ENCODE measurements at places on chromosomes 11 and 22.

DNA sequence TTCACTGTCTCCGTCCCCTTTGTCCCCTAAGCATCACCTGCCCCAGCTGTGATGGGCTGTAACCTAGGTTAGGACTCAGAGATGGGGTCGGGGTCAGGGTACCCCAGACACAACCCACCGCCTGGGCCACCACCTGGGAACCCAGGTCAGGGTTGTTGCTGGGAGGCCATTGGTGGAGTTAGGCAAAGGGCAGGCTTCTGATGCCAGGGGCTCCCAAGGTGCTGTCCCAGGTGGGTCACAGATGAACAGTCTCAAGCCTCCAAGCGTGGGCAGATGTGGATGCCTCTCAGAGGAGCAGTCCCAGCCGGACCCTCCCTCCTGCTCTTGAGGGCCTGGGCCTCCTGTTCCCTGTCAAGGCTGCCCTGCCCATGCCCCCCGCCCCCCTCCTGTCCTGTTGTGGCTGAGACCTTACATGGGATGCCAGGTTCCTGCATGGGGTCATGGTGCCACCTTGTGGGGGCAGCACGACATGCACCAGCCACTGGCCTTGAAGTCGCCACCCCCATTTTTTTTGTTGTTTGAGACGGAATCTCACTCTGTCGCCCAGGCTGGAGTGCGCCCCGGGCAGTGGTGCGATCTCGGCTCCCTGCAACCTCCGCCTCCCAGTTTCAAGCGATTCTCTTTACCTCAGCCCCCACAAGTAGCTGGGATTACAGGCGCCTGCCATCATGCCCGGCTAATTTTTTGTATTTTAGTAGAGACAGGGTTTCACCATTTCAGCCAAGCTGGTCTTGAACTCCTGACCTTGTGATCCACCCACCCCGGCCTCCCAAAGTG, 12.1 kb downstream of the GATD1 start:
- DNase-seq, result peak; percentile 68

DNA sequence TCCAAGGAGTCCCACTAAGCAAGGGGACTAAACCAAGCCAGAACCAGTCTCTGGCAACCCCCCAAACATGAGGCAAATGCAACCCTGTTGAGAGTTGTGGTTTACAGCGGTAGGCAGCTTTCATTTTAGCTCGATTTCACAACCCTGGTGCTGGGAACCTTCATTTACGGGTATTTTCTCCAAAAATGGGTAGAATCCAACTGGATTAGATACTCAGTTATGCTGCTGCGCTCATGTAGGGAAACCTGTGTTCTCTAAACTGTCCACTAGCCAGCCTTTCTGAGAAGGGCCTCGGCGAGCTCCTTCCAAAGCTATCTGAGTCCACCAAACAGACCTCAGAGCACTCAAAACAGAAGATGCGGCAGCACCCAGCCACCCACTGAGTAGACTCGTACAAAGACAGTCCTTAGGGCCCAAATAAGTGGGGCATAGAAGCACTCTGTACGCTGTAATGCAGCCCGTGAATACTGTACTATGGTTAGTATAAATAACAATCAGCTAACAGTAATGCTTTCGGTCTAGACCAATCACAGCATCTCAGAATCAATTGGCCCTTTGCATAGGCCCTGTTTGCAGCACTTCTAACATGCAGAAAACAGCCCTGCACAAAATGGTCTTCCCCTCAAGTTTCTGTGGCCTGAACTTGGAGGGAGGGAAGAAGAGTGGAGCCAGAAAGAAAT, 104.7 kb downstream of the ETS1 start:
- no peak for DNase-seq

DNA sequence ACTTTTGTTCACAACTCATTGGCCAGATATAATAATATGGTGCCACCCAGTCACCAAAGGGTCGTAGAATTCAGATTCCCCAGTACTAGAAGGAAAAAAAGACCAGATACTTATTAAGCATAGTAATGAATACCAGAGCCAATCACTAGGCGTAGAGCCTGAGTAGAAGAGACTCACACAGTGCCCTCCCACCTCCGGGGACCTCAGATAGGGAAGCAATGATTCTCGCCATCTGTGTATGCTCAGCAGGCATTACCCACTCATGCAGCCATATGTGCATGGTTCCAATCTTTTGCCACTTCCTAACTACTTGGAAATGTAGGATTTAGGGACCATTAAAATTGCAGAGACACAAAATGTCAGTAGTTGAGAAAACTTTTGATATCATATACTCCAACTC, 85.3 kb downstream of the C11orf87 start:
- DNase-seq, result no peak

GRCh38 chr11:129249923-129250322, 57.8 kb upstream of the ARHGAP32 start:
- DNase-seq, result no peak

DNA sequence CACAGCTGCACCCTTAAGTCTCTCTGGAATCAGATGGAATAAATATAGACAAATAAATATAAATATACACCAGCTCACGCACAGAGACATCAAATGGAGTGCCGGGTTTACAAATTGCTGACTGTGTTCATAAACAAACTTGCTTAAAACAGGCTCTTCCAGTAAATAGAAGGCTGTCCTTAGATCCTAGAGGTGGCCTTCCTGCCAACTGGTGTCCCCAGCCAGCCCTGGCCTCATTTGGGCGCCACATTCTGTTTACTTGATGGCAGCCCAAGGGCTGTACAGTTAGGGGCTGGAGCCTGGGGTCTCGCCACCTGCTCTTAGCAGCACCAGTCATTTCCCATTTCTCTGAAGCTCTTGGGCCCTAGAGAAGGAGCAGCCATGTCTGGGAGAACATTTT, 20.8 kb downstream of the ARFGAP2 start:
- no peak for DNase-seq

DNA sequence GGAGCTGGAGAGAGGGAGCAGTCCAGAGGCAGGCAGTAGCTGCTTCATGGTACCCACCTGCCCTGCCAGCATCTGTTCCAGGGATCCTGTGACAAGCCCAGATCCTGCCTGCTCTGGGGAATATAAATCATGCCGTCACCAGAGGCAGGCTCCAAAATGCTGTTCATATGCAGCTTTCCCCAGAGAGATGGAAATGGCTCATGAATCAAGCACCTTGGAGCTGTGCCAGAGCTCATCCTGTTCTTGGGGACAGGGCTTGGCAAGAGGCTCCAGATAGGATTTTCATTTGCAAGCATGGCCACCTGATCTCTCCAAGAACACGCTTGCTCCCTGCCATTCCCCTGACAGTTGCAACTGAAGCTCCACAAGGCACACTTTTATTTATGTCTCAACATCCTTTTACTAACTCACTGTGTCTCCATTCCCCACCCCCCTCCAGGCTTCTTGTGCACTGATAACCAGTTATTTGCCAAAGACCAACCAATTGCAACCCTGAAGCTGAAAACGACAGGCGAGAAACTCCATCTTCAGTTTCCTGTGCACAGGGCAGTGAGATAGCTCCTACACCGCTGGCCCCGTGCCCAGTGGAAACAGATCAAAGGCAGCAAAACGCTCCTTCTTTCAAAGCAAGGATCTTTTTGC, 115.8 kb upstream of the PITPNB start:
- DNase-seq, result no peak

DNA sequence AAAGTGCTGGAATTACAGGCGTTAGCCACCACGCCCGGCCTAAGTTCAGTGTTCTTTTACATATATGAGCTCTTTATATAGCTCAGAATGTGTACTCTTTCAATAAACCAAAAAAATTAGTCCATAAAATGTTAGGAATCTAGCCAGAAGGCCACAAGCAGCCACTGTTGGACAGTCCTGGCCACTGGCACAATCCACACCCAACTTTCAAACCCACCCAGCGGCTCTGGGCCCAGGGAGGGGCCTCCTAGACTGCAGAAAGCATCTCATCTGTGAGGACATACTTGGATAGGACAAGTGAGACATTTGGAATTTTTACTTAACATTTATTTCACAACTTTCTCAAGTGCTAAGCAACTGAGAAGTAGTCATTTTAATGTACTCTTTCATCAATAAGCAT, 6.4 kb downstream of the PACSIN2 start:
- peak; percentile 55 for DNase-seq

GRCh38 chr11:28887681-28888080, 779.5 kb downstream of the METTL15 start:
- DNase-seq, result peak; percentile 8

DNA sequence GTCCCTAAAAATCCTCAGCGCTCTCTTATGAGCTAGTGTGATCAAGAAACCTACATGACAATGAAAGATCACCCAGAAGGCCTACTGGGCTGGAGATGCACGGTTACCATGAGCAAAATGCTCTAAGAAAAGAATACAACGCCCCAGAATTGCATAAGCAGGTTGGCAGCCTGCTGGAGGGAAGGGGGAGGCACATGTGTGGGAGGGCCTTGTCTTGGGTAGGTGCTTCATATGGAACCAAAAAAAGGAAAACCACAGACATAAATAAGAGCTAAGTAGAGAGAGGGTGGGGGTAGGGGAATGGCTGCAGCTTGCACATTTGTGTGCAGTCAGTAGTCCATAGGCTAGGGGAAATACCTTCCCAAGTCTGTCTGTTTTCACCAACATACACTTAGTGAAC, 2.8 kb downstream of the SIAE start:
- DNase-seq, result no peak

DNA sequence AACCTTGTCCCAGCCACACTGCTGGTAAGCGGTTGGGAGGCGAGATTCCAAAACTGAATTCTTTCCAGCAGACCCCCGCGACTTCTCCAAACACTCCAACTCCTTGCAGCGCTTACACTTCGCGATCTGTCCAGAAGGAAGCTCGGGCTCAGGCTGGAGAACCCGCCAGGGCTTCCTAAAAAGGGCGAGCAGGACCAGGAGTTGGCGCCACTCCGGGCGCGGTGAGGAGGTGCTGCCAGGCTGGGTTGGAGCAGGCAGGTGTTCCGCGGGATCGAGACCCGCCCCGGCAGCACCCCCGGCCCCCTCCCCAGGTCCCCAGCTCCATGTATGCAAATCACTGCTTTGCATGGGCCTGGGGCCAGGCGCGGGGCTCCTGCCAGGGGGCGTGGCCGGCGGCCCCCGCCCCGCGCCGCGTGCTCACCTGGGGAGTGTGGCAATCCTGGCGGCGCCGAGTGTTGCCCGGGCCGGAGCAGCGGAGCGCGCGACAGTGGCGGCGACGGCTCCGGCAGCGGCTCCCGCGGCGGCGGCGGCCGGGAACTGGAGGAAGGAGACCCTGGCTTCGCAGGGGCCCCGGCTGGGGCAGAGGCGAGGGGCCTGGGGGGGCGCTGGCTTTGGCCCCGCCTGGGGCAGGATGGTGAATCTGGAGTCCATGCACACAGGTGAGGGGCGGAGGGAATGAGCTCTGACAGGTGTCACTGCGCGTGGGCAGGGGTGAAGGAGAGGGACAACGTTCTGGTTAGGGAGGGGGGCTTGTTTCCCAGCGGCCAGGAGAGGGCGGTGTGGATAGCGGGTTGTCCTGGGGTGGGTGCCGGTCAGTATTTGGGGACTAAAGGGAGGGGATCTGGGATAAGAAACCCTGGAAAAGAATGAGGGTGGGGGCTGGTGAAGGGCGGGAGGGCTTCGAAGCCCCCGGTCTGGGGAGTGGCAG, at the start of gene POU2F3:
Gene POU2F3, plus strand, starts transcription at position 428 of the 928 bp plus-strand sequence. Its CDS starts 204 bp downstream, at position 632.
- DNase-seq, result no peak

DNA sequence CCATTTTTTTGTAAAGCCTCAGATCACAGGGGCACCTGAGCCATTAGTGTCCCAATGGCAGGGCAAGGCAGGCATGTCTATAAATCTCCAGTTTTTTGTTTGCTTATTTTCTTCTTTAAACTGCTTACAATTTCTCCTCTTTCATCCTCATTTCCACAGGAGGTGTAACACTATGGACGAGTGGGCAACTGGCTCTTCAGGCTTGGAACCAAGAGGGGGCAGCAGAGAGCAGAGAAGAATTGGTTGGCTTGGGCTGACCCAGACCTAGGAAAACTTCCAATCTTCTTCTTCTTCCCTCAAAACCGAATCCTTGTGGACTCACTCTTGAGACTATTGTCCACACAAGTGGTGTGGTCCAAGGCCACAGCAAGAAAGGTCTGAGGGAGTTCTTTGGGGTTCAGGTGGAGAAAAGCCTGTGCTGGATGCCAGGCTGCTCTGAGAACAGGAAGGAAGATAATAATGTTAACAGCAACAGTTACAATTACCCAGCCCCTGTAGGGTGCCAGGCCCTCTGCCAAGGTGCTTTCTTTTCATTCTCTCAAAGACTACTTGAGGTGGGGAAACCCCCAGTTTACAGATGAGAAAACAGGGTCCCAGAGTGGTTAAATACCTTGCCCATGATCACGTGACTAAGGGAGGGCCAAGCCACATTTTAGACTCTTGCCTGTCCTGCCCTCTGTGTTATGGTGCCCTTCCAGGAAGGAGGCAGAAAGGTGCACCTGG, 70.7 kb upstream of the E2F8 start:
- DNase-seq, result peak; percentile 86

All from GM03348 (cell line).